ENCODE measurements at places on chromosomes 13 and 19. TPM values are rescaled to one million over a fixed set of nuclear protein-coding genes. Genes with fewer than 3 reads are reported as not detected.

GJB2 gene
- total RNA-seq: not detected

PRR22 gene
- total RNA-seq: 0.30 TPM

CLDND2 gene
- total RNA-seq: not detected

DNAAF3 gene
- total RNA-seq: 0.76 TPM

OR10H1 gene
- total RNA-seq: not detected

CADM4 gene
- total RNA-seq: 3.0 TPM

CNN2 gene
- 120 TPM for total RNA-seq

TEX26 gene
- not detected for total RNA-seq

CYP4F2 gene
- not detected for total RNA-seq

MBD3L3 gene
- not detected for total RNA-seq

GEMIN7 gene
- 30.5 TPM for total RNA-seq

SLC39A3 gene
- 19.5 TPM for total RNA-seq

ADM5 gene
- 0.32 TPM for total RNA-seq

TMEM259 gene
- 52.3 TPM for total RNA-seq

HOMER3 gene
- 101 TPM for total RNA-seq

ZNF681 gene
- 0.32 TPM for total RNA-seq

LRP3 gene
- total RNA-seq: 11.6 TPM

FLT3LG gene
- 1.8 TPM for total RNA-seq

ZNF443 gene
- total RNA-seq: 5.6 TPM

ZNF91 gene
- 9.1 TPM for total RNA-seq

SOX1 gene
- not detected for total RNA-seq

ZNF121 gene
- total RNA-seq: 45.9 TPM

ZNF211 gene
- total RNA-seq: 9.3 TPM

MYH14 gene
- not detected for total RNA-seq

OLFM2 gene
- 0.46 TPM for total RNA-seq

LRRC63 gene
- not detected for total RNA-seq

ZNF763 gene
- total RNA-seq: under 0.01 TPM

ATP4A gene
- not detected for total RNA-seq

OVOL3 gene
- total RNA-seq: not detected

CEACAM8 gene
- not detected for total RNA-seq

C19orf85 gene
- not detected for total RNA-seq

TMEM238 gene
- 0.65 TPM for total RNA-seq

OR7G3 gene
- total RNA-seq: not detected

NFIC gene
- total RNA-seq: 20.1 TPM

GRIN2D gene
- 0.15 TPM for total RNA-seq

TMC4 gene
- not detected for total RNA-seq
